ENCODE measurements at places on chromosomes 1 and 21.

- no peak for DNase-seq
Measured at GRCh38 chr1:224689374-224689773, 73.3 kb downstream of the CNIH3 start.

- DNase-seq, result no peak
Measured at GRCh38 chr1:15680131-15680530, 4.0 kb upstream of the PLEKHM2 start.

- DNase-seq, result no peak
Measured at GRCh38 chr1:209926045-209926444, 12.0 kb upstream of the SYT14 start.

DNA sequence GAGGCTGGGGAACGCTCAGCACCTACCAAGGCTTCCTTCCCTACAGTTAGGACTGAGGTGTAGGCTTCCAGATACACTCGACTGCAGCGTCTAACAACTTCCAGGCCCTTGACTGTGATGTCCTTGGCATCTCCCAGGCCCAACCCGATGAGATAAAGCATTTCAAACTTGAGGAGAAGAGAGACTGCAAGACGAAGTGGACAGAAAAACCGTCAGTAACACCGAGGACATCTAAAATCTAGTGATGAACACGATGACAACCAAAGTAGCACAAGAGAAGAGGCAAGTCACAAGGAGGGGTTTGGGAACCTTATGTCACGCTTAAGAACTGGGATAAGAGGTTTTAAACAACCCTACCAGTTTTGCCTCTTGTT lies 314 bp downstream of the DPH5 start:
- peak; percentile 16 for DNase-seq
